ENCODE measurements at places on chromosomes 4 and X.

DNA sequence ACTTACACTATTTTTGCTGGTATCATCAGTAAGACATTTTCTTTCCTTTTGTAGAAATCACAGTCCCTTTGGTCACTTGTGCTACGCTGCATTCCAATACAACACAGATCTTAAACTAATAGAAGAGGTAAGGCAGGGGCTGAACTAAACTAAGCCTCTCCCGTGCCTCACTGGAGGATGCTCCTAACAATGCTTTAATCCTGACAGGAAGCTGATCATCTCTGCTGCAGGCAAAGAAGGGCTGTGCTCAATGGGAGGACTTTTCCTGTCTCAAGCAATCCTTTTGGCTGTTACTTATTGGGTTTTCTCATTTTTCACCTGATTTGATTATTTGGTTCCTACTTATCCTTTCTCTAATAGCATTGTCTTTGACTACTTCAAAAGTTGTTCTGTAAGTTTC, 583.1 kb downstream of the INPP4B start:
- no peak for DNase-seq

DNA sequence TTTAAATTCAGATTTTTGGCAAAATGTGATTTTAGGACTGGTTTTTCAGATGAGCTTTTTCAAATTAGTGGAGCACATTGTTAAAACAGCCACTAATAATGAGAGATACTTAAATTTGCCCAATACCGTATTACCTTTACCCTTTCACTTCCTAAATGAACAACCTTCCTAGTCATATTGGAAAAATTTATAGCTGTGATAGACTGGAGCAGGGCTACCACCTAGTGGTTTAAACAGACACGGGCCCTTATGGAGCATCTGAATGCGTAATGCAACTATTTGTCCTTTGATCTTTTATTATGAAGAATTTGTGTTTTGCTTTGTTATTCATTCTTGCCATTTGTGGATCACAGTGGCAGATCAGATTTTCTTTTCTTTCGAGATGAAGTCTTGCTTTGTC, 72.7 kb downstream of the KDM6A start:
- DNase-seq: no peak

DNA sequence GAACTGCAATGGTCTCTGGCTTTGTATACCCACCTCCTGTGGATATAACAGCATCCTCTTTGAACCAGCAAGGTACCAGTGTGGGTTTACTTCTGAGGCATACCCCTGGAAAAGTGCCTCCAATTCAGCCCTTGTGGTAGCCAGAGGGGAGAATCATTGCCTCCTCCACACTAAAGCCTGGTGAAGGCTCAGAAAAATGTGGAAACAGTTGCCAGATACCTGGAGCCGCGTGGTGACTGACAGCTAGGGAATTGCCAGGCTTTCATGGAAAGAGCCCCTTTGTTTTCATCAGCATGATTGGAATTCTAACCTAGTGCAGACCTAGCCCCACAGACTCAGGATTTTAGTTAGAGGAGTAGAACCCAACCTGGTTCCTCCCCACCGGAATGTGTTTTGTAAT, 168.6 kb upstream of the KLF3 start:
- DNase-seq: no peak

- DNase-seq: no peak
Observed at GRCh38 chrX:120450163-120450562, 18.9 kb downstream of the LAMP2 start.

- no peak for DNase-seq
Observed at GRCh38 chr4:77861495-77861894, 1.1 kb upstream of the MRPL1 start.

DNA sequence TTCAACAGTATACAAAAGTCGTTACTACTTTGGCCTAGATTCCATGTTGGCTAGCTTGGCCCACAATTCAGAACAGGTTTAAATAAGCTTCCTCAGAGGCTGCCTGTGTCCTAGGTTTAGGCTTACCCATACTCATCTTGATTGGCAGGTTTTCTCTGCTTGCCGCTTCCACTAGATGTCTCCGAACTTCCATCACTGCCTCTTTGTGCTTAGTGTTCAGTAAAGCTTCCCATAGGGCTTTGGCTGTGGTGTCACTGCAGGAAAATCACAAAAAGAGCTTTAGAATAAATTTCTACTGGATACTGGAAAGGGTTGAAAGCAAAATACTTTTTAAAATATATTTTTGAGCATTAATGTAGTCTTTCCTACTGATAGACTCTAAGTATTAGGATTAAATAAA, 52.4 kb downstream of the SCFD2 start:
- DNase-seq: no peak

DNA sequence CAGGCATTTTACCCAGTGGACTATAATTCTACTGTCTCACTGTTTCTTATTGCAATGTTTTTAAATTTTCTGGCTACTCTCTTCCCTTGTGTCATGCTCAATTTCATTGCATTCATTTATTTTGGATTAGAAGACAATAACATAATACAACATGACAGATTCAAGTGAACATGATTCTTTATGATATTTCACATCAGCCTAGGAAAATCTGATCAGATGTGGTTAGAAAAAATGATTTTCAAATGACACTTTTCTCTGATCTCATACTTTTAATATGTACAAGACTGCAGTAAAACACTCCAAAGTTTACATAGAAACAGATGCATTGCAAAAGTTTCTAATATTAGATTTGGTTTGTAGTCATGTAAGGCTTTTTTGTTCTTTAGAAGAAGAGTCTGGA, 586.0 kb downstream of the ACTRT1 start:
- DNase-seq: no peak

DNA sequence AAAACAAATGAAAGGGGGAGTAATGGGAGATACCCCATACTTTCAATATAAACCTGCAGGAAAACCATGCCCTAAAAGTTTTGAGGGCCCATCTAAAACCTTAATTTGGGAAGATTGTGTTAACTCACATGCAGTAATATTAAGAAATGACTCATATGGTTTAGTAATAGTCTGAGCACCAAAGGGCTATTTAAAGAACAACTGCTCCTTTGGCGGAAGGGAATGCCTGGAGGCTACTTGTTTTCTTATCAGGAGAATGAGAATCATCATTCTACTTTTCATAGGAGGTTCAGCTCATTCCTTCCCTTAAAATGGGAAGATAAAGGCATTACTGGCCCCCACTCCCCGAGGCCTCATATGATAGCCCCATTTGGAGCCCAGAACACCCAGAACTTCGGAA, 47.6 kb downstream of the SPIN3 start:
- no peak for DNase-seq

- no peak for DNase-seq
Observed at GRCh38 chr4:24973404-24973746, 57.4 kb downstream of the LGI2 start.

DNA sequence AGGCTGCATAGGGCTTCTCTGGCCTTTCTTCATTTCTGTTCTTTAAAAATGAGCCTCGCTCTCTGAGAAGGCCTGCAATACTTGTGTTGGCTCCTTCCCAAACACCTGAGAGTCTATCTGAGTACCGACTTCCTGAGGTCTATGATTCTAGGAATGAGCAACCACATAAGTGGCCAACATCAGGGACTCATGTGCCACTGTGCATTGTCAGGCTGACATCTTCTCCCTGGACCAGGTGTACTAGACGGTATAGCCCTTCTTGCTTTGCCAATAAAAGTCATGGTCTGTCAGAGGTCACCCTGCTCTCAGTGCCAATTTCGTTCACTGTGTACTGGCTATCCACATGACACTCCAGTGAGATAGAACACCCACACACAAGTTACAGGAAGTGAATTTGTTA, 67.4 kb upstream of the EPHA5 start:
- no peak for DNase-seq

DNA sequence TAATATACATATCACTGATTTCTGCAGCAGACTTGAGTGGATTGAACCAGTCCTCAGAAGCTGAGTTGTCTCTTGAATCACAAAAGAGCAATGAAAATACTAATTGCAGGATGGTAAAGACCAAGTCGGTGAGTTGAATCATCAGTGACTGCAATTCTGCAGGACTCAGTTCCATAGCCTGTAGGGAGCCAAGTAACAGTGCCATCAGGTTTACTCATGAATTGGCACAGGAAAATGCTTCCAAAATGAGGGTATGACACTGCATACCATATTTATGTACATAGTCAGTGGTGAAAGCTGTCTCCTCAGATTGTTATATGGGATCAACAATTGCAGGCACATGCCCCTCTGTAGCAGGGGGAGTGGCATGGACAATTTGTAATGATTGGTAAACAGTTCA, 192.8 kb downstream of the CCNG2 start:
- DNase-seq: no peak

DNA sequence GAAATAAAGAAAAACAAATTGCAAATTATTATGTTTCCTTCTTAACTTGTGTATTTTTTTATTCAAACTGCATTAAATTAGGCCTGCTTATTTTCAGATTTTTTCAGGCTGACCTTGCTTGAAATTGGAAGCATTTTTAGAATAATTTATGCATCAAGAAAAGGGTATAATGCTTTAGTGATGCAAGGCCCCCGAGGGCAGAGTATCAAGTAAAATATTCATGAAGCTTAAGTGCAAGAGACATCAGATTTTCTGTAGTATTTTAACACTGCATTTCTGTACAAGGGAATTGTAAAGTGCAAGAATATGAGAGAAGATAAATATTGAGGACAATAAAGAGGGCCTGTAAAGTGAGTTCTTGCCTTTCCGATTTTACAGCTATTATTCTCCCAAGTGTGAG, 485.8 kb upstream of the ATOH1 start:
- DNase-seq: no peak

GRCh38 chrX:83416273-83416672, 91.8 kb upstream of the POU3F4 start:
- no peak for DNase-seq

- DNase-seq: no peak
Observed at GRCh38 chrX:143027275-143027674, 1.5 kb downstream of the SPANXN4 start.

GRCh38 chrX:38881066-38881465, 79.8 kb downstream of the MID1IP1 start:
- no peak for DNase-seq

GRCh38 chr4:71151054-71151453, 157.6 kb downstream of the DCK start:
- DNase-seq: no peak
